ENCODE measurements at places on chromosomes 4 and X. TPM values are rescaled to one million over a fixed set of nuclear protein-coding genes. Genes with fewer than 3 reads are reported as not detected.

GRCh38 chr4:112289407-112290253 lies 3.9 kb upstream of the TIFA start:
- no peak for DNase-seq

DNA sequence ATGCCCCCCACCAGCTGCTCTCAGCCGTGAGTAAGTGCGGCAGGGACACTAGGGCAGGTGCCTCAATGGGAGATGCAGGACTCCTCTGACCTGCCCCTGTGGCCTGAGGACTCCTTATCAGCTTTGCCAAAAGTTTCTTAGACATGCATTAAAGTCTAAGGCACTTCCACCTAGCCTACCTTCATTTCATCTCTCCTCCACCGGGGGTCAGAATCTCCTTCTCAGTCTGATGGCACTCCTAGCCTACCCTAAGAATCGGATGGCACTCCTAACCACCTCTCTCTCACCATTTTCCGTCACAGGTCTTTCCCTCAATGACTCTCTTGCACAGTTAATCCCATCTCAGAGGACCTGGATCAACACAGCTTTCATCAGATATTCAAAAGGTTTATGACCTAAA lies 85.9 kb downstream of the OTC start:
- DNase-seq = no peak

DCAF12L2 gene
- 12.2 TPM for total RNA-seq

GRCh38 chr4:10688022-10688421 lies 3.5 kb upstream of the CLNK start:
- no peak for DNase-seq

MAGEA2 gene
- total RNA-seq = not detected

GRCh38 chr4:1015179-1015578 lies 3.8 kb downstream of the FGFRL1 start:
- no peak for DNase-seq

GRCh38 chr4:47839259-47839658 lies 1.4 kb upstream of the CORIN start:
- peak; percentile 37 for DNase-seq
